ENCODE measurements at places on chromosomes 12 and 14. TPM values are rescaled to one million over a fixed set of nuclear protein-coding genes. Genes with fewer than 3 reads are reported as not detected.

- no peak for DNase-seq
Measured at GRCh38 chr12:84435682-84436081, 476.9 kb downstream of the SLC6A15 start.

Gene ZNF385A
- total RNA-seq = 29.4 TPM

- no peak for DNase-seq
Measured at GRCh38 chr12:22287101-22287500, 47.4 kb downstream of the ST8SIA1 start.

DNA sequence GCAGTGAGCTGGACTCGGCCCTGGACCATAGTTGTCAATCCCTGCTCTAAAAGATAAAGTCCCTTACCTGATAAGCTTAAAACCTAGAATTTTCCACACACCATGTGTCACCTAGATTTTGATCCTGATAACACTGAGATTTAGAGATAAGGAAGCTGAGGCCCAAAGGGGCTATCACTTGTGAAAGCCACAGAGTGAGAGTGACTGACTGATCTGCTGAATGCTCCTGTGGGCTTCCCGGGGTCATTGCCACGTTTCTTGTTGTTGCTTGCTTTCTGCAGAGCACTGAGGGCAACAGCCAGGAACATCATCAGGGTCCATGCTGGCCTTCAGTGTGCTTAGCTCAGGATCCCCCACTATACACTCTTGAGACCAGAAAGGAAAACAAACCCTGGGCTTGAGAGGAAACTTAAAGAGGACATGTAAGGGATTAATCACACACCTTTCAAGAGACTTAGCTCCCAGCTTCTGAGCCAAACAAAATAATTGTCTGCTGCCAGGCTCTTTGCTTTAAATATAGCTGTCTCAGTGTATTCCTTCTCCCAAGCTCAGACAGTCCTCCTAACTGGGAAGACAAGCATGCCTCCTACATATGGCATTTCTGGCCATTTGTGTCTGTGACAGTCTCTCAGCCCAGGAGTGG is 82.6 kb upstream of the ARHGAP5 start:
- DNase-seq = no peak

GRCh38 chr14:59358784-59359183 is 106.4 kb downstream of the GPR135 start:
- no peak for DNase-seq

Gene RNF31
- total RNA-seq = 73.8 TPM

Gene CHGA
- total RNA-seq = 55.7 TPM

- DNase-seq = no peak
Measured at GRCh38 chr14:77920312-77920711, 120.4 kb downstream of the ADCK1 start.

Gene CALM1
- 237 TPM for total RNA-seq

- DNase-seq = peak; percentile 13
Measured at GRCh38 chr14:53450871-53451270, 297.7 kb upstream of the DDHD1 start.

DNA sequence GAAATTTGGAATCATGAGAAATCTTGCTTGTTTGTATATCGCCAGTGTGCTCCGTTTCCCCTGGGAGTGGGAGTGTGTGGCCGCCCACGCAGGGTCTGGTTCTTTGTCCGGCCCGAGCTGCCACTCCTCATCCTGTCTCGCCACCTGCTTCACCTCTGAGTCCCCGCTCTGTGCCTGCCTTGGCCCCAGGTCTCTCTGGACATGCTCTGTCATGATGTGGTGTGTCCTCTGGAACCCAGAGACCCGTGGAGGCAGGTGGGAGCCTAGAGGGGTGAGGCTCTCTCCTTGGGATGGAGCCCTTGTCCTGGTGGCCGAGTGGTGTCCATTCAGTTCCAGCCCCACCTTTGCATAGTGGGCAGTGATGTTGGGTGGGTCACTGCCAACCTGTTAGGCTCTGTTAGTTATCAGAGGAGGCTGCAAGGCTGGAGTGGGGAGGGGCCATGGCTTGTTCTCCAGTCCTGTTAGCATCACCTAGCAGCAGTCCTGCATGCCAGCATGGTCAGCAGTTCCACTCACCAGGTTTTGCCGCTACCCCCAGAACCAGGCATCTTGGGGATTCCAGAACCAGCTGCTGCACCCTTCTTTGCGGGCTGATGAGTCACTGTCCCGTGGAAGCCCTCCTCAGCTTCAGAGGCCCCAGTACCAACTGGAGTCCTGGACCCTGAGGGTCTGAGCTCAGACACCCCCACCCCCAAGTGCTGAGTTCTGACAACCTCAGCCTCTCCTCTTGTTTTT is 76.5 kb downstream of the EP400 start:
- DNase-seq = no peak

GRCh38 chr12:81541121-81541520 is 218.0 kb downstream of the PPFIA2 start:
- DNase-seq = no peak

DNA sequence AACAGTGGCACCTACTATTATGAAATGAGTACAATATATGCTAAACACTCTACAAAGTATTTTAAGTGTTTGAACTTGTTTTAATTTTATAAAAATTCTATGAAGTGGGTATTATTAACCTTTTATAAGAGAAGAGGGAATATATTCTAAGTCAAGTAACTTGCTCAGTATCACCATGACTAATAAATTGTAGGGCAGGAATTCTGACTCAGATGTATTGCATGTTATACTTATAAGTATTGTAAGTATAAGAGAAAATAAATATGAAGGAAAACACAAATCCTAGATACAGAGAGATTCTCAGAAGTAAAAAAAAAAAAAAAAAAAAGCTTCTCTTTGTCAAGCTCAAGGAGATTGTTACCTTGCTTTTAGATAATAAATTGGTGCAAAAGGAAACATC is 893.2 kb downstream of the SLC16A7 start:
- no peak for DNase-seq

Gene CARMIL3
- 3.9 TPM for total RNA-seq

DNA sequence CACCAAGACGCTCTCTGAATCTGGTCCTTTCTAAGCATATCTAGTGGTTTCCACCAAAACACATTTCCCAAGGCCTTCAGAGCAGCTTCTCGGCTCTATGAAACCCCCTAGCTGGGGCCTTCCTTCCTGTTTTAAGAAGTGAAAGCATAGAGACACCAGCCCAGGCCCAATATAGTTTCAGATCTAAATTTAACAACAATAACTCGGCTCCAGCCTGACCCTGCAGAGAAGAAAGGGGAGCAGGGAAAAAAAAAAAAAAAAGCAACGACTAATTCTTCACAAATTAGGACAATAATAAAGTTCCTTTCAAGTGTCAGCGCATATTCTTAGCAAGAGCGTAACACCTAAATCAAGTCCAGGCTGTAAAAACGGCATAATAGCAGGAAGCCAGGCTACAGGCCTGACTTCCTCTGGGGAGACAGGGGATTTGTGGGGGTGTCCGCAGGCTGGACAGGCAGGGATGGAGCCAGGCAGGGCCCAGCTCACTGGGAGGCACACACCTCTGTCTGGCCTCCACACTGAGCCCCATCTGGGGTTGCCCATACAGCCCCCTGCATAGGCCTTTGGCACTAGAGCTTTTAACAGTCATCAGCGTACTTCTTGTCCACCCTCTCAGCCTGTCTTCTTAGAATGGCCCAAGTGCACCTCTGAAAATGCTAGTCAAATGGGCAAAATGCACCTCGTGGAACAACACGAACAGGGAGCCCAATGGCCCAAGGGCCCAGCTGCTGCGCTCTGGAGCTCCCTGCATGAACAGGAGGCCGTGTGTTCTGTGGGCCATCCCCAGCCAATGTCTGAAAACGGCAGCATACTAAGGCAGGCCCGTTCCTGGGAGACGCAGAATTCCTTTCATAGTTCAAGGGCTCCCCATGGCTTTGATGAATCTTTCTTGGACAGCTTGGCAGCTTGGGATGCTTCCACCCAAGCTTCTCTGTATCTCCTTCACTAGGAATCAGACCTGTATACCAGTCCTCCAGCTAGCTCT is 772.9 kb downstream of the MED13L start:
- no peak for DNase-seq

Gene MMP14
- 90.4 TPM for total RNA-seq

Gene SMOC1
- 3.7 TPM for total RNA-seq

Gene CEBPE
- total RNA-seq = not detected

- DNase-seq = peak; percentile 42
Measured at GRCh38 chr12:55996201-55996714, 818 bp upstream of the SUOX start.

DNA sequence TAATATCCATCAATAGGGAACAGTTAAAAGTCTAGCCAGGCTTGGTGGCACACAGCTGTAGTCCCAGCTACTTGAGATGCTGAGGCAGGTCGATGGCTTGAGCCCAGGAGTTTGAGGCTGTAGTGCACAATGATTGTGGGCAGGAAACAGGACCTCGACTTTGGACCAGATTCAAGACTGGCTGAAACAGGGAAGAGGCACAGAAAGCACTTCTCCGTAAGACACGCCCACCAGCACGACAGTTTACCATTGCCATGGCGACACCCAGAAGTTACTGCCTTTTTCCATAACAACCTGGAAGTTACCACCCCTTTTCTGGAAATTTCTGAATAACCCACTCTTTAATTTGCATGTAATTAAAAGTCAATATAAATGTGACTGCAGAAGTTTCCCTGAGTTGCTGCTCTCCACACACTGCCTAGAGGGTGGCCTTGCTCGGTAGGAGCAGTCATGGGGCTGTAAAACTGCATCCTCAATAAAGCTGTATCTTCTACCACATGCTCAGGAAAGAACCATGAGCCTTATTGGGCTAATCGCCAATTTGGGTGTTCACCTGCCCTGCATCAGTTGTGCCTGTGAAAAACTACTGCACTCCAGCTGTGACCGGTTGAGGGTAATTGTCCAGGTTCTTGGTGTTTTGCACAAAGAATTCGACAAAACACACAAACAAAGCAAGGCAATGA is 4.6 kb upstream of the LRRC23 start:
- no peak for DNase-seq

- DNase-seq = no peak
Measured at GRCh38 chr12:7154042-7154441, 23.9 kb downstream of the CLSTN3 start.

Gene TAS2R7
- total RNA-seq = not detected

Gene SYCP3
- not detected for total RNA-seq

Gene PLA2G1B
- not detected for total RNA-seq

DNA sequence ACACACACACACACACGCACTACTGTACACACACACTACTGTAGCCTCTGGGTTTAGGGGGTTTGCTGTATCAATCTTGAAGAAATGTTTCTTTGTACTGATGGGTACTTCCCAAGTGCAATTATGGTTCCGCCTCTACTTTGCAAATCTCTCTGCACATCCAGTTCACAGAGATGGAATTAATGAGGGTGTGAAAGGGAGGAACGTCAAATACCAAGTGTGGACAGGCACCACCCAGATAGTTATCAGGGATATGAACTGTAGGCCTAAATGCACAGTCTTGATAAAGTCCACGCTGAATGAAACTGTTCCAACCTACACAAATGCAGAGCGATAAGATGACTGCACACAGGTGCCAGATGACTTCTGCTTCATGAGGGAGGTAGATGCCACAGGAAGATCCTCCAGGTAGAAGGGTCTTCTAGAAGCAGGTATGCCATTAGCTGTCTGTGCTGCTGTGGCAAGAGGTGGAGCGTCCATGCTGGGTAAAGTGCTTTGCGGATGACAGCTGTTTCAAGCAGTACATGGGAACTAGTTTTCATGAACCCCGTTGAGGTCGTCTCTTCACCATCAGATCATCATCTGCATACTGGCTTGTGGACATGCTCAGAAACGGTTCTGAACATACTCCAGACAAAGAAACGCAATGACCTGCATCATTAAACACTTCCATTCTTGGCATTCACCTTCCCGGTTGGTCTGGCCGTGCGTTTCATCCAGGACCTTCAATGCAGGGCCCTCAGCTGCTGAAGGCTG is 314.3 kb upstream of the RTL1 start:
- DNase-seq = no peak

GRCh38 chr12:57240926-57241401 is 10.0 kb downstream of the STAC3 start:
- DNase-seq = no peak

Gene CLEC2A
- total RNA-seq = not detected

DNA sequence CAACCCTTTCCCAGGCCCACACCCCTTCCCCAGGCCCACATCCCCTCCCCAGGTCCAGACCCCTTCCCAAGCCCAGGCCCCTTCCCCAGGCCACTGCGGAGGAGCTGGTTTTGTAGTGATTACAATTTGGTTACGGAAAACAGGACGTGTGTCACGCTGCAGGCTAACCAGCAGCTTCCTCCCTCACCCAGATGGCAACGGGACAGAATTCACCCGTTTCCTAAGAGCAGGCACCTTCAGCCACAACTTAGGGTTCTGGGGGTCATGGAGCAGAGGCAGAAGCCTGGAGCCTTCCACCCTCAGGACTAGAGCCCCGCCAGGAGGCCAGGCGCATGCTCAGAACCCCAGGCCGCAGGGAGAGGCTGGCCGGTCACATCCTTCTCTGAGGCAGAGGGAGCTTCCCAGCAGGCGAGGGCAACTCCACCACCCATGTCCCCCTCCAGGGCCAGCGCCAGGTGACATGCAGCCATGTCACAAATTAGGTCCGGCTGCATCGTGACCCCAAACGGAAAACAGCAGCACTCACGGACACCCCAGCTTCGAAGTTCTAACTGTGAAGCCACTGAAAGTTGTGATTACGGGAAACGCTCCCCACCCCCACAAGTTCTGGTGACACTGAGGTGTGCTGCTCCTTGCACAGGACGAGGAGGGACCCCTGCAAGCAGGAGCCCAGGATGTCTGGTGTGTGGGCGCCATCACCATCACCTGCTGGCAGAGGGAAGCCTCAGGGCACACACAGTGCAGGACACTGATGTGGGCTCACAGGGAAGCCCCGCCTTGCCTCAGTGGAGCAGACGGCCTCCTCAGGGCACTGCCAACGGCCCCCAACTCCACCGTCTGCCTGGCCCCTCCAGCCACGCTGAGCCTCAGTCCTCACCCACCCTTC is 7.7 kb downstream of the BRF1 start:
- no peak for DNase-seq

GRCh38 chr12:53101931-53102781 is 1.1 kb upstream of the SOAT2 start:
- no peak for DNase-seq

GRCh38 chr12:94754653-94755052 is 104.3 kb upstream of the TMCC3 start:
- DNase-seq = no peak

DNA sequence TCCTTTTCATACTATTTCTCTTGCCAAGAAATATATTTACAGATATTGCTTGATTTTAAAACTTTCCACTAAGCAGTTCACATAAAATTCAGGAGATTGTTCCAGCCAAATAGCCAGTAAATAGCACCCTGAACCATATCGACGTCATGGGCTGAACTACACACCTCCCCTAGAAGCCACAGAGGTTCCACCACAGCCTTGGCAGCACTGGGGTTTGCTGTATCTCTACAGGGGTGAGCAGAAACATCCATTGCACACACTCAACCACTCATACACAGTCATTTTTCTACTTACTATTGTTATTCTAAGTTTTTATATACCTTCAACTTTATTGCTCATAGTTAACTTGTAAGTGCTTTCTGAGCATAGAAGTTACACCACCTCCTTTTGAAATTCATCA is 8.1 kb upstream of the EIF2S3B start:
- no peak for DNase-seq

Gene FOXN3
- total RNA-seq = 141 TPM
